ENCODE measurements at places on chromosomes 7 and 10. TPM values are rescaled to one million over a fixed set of nuclear protein-coding genes. Genes with fewer than 3 reads are reported as not detected.

- DNase-seq, result no peak
These were observed 1.4 kb upstream of the CYP26A1 start for GRCh38 chr10:93072225-93072712.

DNA sequence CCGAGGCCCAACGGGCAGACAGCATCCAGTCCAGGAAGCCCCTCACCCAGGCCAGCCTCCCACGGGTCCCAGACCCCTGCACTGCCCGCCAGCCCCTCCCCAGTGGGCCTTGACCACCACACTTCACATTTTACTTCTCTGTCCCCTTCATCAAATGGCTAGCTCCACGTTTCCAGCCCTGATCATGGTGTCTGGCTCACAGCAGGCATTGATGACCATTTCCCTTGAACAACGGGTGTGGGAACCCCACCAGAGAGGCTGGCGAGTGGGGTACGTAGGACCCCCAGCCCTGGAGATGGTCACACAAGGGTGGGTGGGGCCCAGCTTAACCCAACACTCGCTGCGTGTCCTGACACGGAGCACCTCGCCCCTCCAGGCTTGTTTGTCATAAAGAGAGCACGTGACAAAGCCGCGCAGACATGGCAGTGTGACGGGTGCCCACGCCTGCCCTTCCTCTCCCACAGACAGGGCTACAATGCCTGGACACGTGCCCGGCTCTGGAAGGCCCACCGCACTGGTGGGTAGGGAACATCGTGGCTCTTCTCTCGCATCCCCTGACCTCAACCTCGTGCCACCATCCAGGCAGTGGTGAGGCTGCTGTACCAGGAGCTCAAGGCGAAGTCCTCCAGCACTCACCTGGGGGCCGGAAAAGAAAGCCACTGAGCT lies 267.7 kb downstream of the MAD1L1 start:
- no peak for DNase-seq

DNA sequence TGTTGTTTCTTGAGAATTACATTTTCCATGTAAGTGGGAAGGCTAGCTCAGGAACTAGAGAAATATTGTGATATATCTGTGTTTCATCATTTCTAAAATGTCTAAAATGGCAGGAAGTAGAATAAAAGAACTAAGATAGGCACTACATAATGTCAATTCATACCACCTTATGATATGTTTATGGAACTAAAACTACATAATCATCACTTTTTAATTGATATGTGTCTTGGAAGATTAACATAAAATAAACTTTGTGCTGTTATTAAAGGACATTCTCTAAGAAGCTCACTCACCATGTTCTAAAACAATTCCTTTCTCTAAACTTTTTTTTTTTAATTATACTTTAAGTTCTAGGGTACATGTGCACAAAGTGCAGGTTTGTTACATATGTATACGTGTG lies 83.5 kb upstream of the TAS2R16 start:
- no peak for DNase-seq

DNA sequence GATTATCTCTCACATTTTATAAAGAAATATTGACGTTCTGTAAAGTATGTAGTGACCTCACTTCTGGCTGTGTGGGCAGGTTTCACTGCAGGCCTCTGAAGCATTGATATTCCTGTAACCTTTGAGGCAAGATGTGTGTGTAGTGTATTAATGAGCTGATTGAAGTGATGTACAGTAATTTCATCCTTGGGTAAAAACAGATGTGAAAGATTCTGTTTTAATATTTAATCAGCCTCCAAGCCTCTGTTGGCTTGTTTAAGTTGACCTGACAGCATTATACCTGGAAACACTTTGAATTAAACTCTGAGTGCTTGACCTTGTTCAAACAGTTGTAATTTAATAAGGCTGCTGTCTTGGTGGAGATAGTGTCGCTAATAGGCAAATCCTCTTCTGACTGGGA lies 74.9 kb downstream of the KAT6B start:
- no peak for DNase-seq

- DNase-seq, result no peak
These were observed 55.9 kb upstream of the KIAA1217 start for GRCh38 chr10:24153031-24153430.

SORCS1 gene
- 5.6 TPM for polyA plus RNA-seq

ANKMY2 gene
- polyA plus RNA-seq, result 21.8 TPM

TWIST1 gene
- 6.4 TPM for polyA plus RNA-seq

GRCh38 chr10:73953665-73954064 lies 42.7 kb downstream of the PLAU start:
- no peak for DNase-seq

GRCh38 chr7:107592361-107593024 lies 12.4 kb downstream of the BCAP29 start:
- DNase-seq, result no peak

GRCh38 chr7:124603066-124603465 lies 162.5 kb downstream of the GPR37 start:
- DNase-seq, result no peak

CALML3 gene
- 0.22 TPM for polyA plus RNA-seq

GRCh38 chr7:139840776-139841175 lies 11.7 kb downstream of the TBXAS1 start:
- DNase-seq, result no peak

Measured in muscle of back (tissue), 13 donors.